ENCODE measurements at places on chromosomes 7 and 10. TPM values are rescaled to one million over a fixed set of nuclear protein-coding genes. Genes with fewer than 3 reads are reported as not detected.

The TSPAN13 gene
- 55.0 TPM for total RNA-seq

The NEBL gene
- 0.08 TPM for total RNA-seq

The VWDE gene
- total RNA-seq = 3.1 TPM

The C10orf67 gene
- total RNA-seq = not detected

The CYP26A1 gene
- total RNA-seq = not detected

The MINDY4 gene
- 7.5 TPM for total RNA-seq

The CAV1 gene
- total RNA-seq = 210 TPM

The LEP gene
- total RNA-seq = not detected

The PKD2L1 gene
- total RNA-seq = not detected

GRCh38 chr7:55022002-55022985 is 3.5 kb downstream of the EGFR start:
- no peak for DNase-seq

- DNase-seq = peak; percentile 43
These were observed 776 bp downstream of the PEX1 start for GRCh38 chr7:92527300-92528187.

DNA sequence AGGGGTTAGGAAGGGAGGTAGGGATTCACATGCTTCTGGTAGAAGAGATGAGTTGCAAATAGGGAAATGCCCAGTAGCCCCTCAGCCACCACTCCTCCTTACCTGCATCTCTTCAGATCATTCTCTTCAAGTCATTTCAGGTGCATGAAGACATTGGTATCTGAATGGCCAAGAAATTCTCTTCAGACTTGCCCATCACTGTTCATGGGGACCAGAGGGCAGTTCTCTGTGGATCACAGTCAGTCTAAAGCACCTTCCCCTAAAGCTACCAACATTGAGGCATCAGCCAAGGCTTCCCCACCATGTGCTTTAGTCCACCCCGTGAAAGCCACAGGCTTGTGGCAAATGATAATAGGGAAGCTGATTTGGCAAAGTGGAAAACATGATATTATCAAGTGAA is 319.4 kb upstream of the ZNF32 start:
- DNase-seq = no peak

- DNase-seq = no peak
These were observed 719.6 kb downstream of the CCSER2 start for GRCh38 chr10:85047979-85048378.

GRCh38 chr7:83111391-83111790 is 51.3 kb downstream of the PCLO start:
- peak; percentile 38 for DNase-seq

- no peak for DNase-seq
These were observed 925.2 kb upstream of the GHITM start for GRCh38 chr10:83214136-83214535.

DNA sequence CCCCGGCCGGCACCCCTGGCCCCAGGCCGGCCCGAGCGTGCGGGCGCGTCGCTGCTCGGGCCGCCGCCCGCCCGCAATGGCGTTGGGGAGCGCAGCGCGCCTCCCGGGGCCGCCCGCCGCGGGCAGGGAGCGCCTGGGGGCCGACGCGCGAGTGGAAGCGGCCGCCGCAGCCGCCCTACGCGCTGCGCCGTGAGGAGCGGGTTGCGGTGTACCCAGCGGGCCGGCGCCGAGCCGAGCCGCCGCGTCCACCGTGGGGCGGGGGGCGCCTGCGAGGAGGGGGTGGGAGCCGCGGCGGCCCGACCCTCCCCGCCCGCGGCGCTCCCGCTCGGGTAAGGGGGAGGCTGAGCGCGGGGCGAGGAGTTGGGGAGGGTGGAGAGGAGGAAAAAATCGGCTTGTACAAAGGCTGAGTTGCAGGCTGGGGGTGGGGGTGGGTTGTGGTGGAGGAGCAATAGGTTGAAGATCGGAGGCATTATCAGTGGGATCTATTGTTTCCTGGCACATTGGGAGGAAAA is 473 bp downstream of the PPP1R9A start:
- DNase-seq = no peak

GRCh38 chr10:120429395-120429794 is 27.6 kb upstream of the PLPP4 start:
- DNase-seq = no peak

DNA sequence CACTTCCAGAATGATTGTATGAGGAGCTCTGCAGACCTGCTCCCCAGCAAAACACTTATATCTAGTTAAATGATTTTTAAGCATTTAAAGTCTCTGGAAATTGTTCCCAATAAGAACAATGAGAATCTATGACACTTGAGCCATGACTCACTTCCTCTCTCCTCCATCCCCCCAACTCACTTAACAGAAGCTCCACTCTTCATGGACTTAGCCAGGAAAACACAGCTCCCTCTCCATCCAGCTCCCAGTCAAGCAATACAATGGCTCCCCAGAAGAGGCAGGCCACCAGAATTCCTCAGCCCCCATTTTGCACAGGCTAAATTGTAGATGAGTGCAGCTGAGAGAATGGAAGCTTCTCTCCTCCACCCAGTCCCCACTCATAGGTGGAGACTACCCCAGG is 27.0 kb downstream of the AOC1 start:
- DNase-seq = no peak

DNA sequence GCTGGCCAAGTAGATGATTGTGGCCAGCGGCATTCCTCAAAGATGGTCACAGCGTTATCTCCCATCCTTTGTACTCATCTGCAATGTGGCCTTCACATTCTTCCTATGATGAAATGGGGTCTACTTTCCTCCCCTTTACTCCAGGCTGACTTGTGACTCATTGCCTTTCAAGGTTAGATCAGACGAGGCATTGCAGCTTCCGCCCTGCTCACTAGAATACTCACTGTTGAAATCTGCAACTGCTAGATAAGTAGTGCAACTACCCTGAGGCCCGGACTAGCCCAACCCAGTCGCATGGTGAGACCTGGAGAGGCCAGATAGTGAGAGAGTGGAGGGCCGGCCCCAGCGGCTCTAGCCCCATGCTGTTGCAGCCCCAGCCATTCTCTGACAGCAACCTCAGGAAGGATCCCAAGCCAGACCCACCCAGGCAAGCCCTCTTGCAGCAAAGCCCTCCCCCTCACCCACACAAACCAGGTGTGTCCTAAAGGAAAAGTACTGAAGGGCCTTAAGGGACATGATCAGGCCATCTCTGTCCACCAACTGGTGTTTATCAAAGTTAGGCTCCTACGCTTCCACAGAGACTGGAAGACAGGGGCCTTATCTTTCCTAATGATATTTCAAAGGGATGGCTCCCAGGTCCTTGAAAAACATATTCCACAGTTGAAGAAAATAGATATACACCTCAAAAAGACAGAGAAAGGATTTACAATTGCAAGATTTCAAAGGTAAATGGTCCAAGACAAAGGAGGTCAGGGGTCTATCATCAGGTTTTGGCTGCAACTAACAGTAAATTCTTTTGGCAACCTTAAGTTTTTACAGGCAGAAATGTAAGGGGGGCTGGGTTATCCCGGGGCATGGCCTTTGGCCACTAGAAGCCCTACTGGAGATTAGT is 107.2 kb upstream of the TRIM24 start:
- no peak for DNase-seq

DNA sequence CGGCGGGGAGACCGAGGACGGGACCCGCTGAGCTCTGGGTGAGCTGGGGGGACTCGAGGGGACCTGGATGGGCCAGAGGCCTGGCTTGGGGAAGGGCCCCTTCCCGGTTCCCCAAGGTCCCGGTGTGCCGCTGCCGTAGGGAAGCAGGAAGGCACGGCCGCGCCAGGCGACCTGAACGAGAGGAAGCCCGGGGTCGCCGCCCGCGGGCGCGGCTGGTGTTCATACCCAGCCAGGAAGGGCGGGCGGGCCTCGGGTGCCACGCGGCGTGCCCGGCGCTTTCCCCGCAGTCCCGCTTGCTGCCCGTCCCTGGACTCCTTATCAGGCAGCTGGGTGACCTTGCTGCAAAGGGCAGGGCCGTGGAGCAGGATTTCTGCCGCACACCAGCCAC is 38.0 kb downstream of the ZNF777 start:
- DNase-seq = no peak

- no peak for DNase-seq
These were observed 28.6 kb downstream of the ORC5 start for GRCh38 chr7:104179178-104179577.

DNA sequence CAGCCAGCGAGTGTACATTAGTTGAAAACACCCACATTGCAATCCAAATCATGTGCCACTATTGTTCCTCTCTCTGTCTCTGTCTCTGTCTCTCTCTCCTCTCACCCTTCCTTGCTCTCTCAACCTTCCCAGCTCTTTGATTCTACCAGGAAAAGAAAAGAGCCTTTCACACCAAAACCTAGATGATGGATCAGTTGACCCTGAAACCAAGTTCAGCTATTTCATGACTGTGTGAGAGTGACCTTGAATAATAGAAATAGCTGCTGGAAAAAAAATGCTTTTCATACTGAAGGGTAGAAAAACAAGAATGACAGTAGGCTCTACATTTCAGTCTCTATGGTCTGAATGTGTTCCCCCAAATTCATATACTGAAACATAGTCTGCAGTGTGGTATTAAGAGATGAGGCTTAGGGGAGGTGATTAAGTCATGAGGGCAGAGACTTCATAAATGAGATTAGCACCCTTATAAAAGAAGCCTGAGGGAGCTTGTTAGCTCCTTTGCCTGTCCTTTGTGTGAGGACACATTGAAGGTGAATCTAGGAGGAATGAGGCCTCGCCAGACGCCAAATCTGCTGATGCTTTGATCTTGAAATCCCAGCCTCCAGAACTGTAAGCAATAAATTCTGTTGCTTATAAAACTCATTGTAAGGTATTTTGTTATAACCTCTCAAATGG is 65.2 kb downstream of the LYZL1 start:
- no peak for DNase-seq

- no peak for DNase-seq
These were observed 934 bp downstream of the PRTFDC1 start for GRCh38 chr10:24951201-24952142.

DNA sequence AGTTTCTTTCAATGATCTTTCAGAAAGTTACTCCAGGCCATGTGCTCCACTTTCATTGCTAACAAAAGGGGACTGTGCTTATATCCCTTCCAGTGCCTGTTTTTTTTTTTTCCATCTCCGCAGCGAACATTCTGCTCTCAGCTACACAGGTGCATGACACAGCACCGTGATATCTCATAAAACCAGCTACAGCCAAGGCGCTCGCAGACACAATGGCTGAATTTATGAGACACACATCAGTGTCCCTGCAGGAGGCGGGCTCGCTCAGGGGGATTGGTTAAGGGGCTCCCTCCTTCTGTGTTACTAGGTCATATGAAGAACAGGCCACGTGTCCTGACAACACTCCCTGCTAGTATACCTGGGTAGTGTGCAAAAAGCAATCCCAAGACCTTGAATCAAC is 245.5 kb downstream of the SKAP2 start:
- no peak for DNase-seq

- DNase-seq = no peak
These were observed 61.0 kb upstream of the SMIM30 start for GRCh38 chr7:113179313-113179712.

DNA sequence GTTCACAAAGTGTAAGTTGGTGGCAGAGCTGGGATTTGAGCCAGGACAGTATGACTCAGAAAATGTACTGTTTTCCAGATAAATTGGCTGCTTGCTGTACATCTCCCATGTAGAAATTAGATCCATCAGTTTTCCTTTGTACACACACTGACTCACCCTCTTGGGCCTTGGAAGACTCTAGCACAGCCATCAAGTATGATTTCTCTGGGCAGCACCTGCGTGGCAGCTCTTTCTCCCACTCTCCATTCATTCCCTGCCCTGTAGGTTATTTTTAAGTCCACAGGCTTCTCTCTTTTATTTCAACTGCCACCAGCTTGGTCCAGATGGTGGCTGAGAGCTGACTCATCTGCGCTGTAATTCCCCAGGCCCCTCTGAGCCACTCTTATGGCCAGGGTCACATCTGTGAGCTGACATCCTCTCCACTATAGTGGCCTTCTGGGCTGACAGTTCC is 28.3 kb upstream of the SDK1 start:
- DNase-seq = peak; percentile 96

DNA sequence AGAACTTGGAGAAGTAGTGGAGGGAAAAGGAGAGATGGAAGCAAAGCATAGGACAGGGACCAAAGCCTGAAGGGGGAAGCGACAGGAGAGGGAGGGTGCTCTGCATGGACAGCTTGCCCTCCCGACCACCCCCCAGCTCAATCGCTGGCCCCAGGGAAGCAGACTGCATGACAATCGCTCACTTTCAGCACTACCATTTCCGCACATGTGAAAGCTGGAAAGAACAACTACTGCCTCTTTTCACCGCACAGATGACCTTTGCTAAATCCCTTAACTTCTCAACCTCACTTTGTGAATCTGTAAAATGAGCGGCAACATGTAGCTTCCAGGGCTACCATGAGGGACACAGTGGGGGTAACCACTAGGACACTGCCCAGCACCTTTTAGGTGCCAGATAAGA is 17.1 kb downstream of the VOPP1 start:
- DNase-seq = no peak

DNA sequence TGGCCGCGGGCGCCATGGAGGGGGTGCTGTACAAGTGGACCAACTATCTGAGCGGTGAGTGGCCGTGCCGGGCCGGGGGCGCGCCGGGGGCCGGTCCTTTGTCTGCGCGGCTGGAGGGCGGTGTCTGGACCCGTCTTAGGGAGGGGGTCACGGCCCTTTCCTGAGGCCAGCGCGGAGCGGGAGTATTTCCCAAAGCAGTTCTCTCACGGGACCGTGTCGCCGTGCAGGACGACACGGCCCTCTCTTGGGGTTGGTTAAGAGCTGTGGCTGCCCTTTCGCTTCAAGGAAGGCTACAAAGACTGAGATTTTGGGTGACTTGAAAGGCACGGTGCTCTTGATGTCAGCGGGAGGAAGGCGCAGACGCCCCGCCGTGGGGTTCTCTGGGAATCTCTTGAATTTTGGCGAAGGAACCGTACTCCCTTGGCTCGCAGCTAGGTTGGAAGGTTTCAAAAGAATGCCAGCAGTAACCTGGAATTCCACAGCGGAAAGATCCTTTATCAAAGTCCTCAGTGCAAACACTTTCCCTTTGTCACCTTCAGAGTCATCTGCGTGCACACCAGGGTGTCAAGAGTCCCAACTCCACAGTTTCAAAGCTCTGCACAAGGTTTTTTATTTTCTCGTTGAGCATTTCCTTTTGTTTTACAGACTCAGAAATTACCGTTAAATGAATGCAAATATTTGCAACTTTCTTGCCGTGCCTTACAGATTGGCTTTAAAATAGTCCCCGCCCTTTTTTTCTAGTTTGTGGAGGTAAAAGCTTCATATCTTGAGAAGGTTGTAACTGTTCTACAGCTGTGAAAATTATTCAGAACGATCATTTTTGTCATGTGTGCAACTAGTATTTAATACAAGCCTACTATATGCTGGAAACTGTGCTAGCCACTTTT is 780 bp downstream of the PLEKHA8 start:
- DNase-seq = peak; percentile 52

Data from H4 (cell line).